ENCODE measurements at places on chromosomes 6 and 20.

GRCh38 chr6:116152620-116153019, 26.7 kb upstream of the COL10A1 start:
- DNase-seq = no peak

DNA sequence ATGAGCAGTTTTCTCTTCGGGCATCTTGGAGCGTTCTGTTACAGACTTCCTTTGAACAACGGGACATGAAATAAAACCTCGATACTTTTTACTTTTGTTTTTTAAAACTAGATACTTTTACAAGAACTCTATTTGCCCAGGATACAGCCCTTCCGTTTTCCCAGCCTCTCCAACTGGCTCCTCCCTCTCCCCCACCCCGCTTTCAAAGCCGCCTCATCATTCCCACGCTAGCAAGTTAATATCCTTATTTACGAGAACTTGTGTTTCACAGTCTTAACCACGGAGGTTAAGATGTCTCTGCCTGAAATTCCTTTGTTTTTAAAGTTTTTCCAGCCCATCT, 241 bp upstream of the CFAP206 start:
- DNase-seq = no peak

- no peak for DNase-seq
These were observed 78.2 kb downstream of the TCP11 start for GRCh38 chr6:35062676-35063574.

GRCh38 chr6:36743032-36743431, 45.4 kb downstream of the RAB44 start:
- no peak for DNase-seq

GRCh38 chr6:21522143-21522747, 71.3 kb upstream of the SOX4 start:
- no peak for DNase-seq

GRCh38 chr6:80363501-80364122, 257.1 kb downstream of the BCKDHB start:
- DNase-seq = no peak

- no peak for DNase-seq
These were observed 16.8 kb downstream of the SLC17A2 start for GRCh38 chr6:25913741-25914140.

- DNase-seq = no peak
These were observed 15.6 kb upstream of the BPHL start for GRCh38 chr6:3102875-3103274.

- DNase-seq = no peak
These were observed 103.8 kb downstream of the RALGAPA2 start for GRCh38 chr20:20608641-20609040.

GRCh38 chr6:65350530-65350929, 356.5 kb downstream of the EYS start:
- no peak for DNase-seq

DNA sequence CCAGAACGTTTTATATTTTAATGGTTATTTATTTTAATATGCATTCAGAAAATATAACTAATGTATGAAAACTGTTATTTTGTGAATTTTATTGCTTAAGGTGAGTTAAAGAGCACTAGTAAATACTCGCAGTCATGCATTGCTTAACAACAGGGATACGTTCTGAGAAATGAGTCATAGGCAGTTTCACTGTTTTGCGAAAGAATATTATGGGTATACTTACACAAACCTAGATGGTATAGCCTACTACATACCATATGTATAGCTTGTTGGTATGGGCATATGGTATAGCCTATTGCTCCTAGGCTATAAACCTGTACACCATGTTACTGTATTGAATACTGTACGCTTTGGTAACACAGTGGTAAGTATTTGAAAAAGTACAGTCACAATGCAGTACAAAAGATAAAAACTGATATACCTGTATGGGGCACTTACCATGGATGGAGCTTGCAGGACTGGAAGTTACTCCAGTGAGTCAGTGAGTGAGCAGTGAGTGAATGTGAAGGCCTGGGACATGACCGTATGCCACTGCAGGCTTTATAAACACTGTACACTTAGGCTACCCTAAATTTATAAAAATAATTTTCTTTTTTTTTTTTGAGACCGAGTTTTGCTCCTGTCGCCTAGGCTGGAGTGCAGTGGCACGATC, 38.5 kb downstream of the ARFGEF2 start:
- no peak for DNase-seq

- DNase-seq = peak; percentile 63
These were observed 91.1 kb upstream of the OPRM1 start for GRCh38 chr6:153947808-153948447.

DNA sequence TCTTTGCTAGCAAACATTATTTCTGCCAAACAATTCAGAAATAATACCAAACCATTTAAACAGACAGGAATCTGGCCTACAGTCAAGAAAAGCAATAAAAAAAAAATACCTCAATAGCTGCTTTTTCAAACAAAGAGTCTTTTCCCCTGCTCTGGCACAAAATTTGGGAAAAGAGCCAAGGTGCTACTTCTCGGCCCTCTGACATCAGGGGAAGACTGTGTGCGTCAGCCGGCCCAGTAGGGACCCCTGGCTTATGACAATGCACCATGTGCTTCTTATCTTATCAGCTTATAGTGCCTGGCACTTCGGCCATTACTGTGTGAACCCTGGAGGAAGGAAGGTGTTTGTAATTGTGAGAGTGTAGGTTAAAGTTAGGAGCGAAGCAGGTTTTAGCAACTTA, 89.4 kb downstream of the PDE10A start:
- DNase-seq = peak; percentile 40

DNA sequence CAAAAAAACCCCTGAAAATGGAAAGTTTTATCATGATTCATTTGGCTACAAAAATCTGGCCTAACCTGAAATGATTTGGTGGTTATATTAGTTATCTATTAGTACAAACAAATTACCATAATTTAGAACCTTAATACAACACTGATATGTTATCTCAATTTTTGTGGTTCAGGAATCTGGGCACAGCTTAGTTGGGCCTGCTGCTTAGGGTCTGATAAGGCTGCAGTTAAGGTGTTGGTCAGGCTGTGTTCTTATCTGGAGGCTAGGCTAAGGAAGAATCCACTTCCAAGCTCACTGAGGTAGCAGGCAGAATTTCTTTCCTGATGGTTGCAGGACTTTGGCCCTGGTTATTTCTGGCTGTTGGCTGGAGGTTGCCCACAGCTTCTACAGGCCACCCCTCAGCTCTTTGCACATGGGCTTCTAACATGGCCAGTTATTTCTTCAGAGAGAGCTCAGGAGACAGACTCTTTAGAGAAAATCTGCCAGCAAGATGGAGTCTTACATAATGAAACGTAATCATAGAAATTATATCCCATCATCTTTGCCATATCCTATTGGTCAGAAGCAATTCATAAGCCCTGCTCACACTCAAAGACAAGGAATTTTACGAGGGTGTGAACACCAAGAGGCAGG, 11.4 kb downstream of the TRIM38 start:
- DNase-seq = no peak

- no peak for DNase-seq
These were observed 9.8 kb downstream of the FOXO3 start for GRCh38 chr6:108570517-108570916.

GRCh38 chr6:44235269-44235668, 11.6 kb upstream of the HSP90AB1 start:
- DNase-seq = no peak

- no peak for DNase-seq
These were observed 338.7 kb upstream of the ARID1B start for GRCh38 chr6:156438350-156438923.

GRCh38 chr6:158039178-158039557, 57.5 kb downstream of the SYNJ2 start:
- DNase-seq = no peak

DNA sequence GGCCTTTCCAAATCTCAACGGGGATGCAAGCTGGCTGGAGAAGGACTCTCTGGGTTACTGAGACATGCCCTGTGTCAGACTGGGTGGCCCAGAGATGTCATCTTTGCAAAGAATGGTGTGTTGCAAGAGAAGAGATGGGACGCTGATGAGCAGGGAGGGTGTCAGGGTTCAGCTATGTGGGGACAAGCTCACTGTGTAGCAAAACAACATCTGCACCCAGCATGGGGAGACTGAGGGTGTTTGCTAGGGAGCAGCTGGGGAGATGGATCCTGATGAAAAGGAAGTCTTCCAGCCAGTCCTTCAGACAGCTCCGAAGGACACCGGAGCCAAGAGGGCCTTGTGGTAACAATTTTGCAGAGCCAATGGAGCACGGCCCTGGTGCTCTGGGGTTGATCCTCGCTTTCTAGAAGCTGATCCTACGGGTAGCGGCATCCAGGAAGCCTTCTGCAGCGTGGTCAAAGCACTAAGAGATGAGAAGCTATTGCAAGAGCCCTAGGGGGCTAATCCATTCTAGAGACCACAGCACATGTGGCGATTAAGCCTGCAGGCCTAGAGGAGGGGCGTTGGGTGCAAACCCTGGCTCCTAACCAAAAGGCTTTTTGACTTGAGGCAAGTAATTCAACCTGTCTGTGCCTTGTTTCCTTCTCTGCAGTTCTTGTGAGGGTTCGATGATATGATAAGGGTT, 39.9 kb downstream of the EDN3 start:
- no peak for DNase-seq

DNA sequence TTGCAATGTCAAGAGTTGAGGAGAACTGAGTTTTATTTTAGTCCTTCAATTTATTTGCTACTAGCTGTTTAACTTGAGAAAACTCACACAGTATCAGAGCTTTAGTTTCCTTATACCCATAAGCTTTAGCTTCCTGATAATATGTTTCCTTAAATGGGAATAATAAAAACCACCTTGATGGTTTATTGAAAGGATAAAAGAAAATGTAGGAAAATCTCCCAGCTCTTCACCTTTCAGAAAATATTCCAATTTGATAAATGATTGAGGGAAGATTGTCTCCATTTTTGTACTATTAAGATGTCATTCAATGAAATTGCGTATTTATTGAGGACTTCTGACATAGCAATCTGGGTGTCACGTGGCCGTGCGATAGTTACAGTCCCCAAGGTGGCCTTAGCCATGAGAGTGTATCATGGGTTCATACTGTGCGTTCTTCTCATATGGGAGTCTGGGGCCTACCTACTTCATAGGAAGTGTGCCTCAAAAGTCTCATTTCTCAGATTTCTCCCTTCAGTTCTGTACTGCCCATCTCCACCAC, 296.3 kb upstream of the BMP2 start:
- no peak for DNase-seq

- no peak for DNase-seq
These were observed 3.4 kb upstream of the MICAL1 start for GRCh38 chr6:109458774-109459531.

- no peak for DNase-seq
These were observed 160.2 kb upstream of the STXBP5 start for GRCh38 chr6:147043994-147044477.

GRCh38 chr6:167122827-167123657, at the start of gene CCR6:
Gene CCR6 (plus strand): TSS chr6:167123096. CDS start chr6:167136135, 13,039 bp downstream.
- no peak for DNase-seq

DNA sequence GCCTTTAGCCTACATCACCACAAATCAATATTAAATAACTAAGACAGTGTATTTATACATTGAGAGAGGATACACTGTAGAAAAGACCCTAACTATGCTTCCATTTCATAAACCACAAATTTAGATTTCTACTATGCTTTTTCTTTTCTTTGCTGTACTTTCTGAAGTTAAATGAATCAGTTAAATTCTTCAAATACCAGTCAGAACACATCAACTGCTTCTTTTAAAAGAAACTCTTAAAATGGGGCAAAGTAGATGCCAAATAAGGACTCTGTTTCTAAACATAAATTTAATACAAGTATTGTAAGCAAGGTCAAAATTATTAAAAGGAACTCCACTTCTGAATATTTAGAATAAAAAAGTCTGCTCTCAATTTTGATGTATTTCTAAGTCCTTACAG, 76.9 kb downstream of the GMDS start:
- DNase-seq = no peak

GRCh38 chr6:444653-445275, 53.2 kb downstream of the IRF4 start:
- no peak for DNase-seq
